Dermis lymphatic vessel endothelial cell (primary cell): ENCODE measurements at places on chromosomes 13 and 19. TPM values are rescaled to one million over a fixed set of nuclear protein-coding genes. Genes with fewer than 3 reads are reported as not detected.

Gene NR2C2AP
- 6.2 and 6.7 TPM in 2 replicates for total RNA-seq

Gene CARM1
- 16.3 and 18.0 TPM in 2 replicates for total RNA-seq

Gene UBL3
- 17.8 and 21.5 TPM in 2 replicates for total RNA-seq

Gene CCNA1
- 0.43 and 2.8 TPM in 2 replicates for total RNA-seq

Gene PRODH2
- not detected in 2 replicates for total RNA-seq

Gene ZNF506
- total RNA-seq: 5.1 and 10.8 TPM in 2 replicates

Gene DNAJC3
- total RNA-seq: 78.4 and 96.9 TPM in 2 replicates

Gene KRTDAP
- not detected in 2 replicates for total RNA-seq

Gene POU4F1
- total RNA-seq: 0.11 and 0.26 TPM in 2 replicates

Gene SLC25A23
- 12.0 and 14.0 TPM in 2 replicates for total RNA-seq

Gene PEAK3
- total RNA-seq: 0.22 and 0.26 TPM in 2 replicates

Gene CLEC17A
- total RNA-seq: not detected in 2 replicates

Gene LILRA1
- total RNA-seq: not detected in 2 replicates

Gene IGFLR1
- 0.34 and 0.65 TPM in 2 replicates for total RNA-seq
